ENCODE measurements at places on chromosomes 16 and 17. TPM values are rescaled to one million over a fixed set of nuclear protein-coding genes. Genes with fewer than 3 reads are reported as not detected.

The ZNF48 gene
- total RNA-seq = 5.0 TPM

The FGF11 gene
- total RNA-seq = 6.5 TPM

The MYOCD gene
- 57.3 TPM for total RNA-seq

GRCh38 chr16:14511800-14512135 is 118.3 kb downstream of the PARN start:
- DNase-seq = no peak

GRCh38 chr16:51321251-51321650 is 170.2 kb upstream of the SALL1 start:
- no peak for DNase-seq

DNA sequence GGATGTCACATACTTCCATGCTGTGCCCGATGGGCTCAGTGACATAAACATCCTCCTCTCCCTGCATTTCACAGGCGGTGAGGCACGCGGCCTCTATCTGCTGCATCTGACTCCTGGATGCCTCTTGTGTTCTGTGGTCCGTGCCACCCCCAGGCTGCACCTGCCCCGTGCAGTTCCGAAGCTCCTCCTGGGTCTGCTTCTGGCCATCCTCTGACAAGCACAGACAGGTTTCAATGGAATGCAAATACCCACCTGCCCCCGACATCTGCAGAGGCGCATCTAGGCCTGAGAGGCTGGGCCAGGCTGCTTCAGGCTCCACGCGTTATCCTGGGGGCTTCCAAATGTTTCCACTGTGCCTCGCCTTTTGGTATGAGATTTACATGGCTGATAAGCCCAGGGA is 46.3 kb upstream of the DNAH17 start:
- no peak for DNase-seq

DNA sequence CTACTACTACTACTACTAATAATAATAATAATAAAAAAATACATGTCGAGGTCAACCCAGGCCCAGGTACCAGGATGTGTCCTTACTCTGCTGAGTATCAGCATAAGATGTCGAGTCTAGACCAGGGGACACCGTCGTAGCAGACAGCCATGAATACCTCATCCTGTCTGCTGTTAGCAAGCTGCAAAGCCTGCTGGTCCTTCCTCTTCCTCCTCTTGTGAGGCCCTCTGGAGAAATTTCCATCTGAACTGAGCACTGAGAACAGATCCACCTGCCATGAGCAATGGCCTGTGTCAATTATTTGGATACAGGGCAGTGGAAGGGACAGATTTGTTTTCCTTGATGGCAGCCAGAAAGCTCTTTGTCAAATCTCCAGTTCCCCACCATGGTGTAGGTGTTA is 168.5 kb downstream of the XYLT1 start:
- DNase-seq = no peak

DNA sequence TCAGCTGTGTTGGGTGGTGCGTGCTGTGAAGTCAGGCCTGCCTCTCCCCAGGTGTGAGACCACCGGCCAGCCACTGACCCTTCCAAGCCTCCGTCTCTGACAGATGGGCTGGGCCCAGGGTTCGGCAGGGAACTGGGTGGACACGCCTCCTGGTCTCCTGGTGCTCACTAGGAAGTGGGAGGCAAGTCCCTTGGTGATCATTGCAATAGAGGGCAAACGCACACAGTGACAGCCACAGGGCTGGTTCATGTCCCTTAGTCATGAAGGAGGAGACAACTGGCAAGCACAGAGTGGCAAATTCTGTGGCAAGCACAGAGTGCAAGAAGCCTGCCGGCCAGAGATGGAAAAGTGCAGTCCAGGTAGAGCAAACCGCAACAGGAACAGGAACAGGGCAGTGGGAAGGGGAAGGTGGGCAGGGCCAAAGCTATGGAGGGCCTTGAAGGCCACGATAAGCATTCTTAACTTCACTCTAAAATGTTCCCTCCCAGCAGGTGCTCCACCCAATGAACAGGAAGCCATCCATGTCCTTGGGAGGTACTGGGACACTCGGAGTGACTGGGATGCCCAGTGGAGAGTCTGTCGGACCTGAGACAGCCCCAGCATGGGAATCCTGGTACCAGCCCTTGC is 21.9 kb downstream of the USP7 start:
- DNase-seq = no peak

GRCh38 chr17:75019710-75020109 is 7.2 kb downstream of the MRPL58 start:
- DNase-seq = no peak

DNA sequence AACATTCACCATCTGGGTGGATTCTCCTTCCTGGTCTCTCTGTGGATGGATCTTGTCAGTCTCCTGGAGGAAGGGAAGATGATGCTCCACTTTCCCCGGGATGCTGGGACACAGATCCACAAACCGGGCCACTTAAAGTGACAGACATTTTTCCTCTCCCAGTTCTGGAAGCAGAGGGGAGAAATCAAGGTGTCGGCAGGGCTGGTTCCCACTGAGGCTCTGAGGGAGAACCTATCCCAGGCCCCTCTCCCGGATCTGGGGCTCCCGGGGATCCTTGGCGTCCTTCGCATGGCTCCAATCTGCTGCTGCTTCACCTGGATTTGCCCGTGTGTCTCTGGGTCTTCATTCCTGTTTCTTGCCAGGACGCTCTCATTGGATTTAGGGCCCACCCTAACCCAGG is 263.1 kb upstream of the TNRC6C start:
- DNase-seq = no peak

Data from left ventricle myocardium inferior (tissue), 1 donor.